ENCODE measurements at places on chromosomes 1 and 21.

- no peak for DNase-seq
Measured at GRCh38 chr1:206635978-206636345, 626 bp downstream of the DYRK3 start.

DNA sequence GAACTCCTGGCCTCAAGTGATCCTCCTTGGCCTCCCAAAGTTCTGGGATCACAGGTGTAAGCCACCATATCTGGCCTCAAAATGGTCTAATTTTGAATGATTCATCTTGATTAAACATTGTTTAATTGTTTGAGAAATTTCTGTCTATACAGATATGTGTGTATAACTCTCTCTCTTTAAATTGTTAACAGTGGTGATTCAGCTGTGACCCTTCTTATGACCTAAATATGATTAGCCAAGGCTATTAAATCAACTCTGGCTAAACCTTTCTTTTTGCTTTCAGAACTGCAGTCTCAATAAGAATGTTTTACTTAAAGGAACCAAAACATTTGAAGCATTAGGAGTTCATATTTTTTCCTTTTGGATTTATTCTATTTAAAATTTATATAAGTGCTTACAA is 19.2 kb upstream of the B3GALT5 start:
- DNase-seq, result no peak

GRCh38 chr1:177091040-177091439 is 73.5 kb downstream of the ASTN1 start:
- DNase-seq, result no peak

DNA sequence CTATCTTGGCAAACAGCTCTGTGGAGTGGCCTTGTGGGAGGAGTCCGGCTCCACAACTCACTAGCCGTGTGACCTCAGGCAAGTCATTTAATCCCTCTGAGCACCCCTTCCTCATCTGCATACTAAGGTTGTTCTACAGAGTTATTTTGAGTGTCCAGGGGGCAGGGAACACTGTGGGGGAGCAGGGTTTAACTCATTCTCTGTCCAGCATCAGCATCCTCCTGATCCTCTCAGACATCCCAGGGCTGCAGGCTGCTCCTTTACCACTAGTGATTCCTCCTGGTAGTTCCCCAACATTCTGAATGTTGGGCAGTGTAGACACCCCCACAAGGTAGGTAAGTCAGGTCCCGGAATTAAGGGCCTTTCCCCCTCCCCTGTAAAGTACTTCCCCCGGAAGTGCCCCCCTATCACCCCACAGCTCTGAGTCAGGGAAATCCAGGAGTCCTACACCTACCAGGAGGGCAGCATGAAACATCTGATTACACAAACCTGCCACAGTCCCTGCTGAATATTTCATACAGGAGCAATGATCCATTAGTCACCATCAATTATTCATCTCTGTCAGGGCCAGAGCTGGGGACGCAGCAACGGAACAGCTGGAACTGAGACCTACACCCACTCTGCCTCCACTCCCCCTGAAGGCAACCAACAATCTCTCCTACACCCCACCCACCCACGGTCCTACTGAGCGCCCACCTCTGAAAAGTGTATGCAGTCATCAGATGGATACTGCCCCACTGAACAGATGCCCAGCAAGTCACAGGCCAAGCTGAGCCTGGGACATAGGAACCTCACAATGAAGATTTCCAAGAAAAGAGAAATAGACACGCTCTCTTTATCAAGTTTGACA is 20.5 kb downstream of the SYT2 start:
- no peak for DNase-seq
